Neural progenitor cell (in vitro differentiated cells): ENCODE measurements at places on chromosomes 5 and 9. TPM values are rescaled to one million over a fixed set of nuclear protein-coding genes. Genes with fewer than 3 reads are reported as not detected.

The GFRA3 gene
- not detected in 2 replicates for total RNA-seq

The CRB2 gene
- 18.5 and 70.7 TPM in 2 replicates for total RNA-seq

The IFT74 gene
- 51.5 and 81.2 TPM in 2 replicates for total RNA-seq

The RFK gene
- total RNA-seq: 18.7 and 24.7 TPM in 2 replicates

The LRSAM1 gene
- total RNA-seq: 6.7 and 14.2 TPM in 2 replicates

The NSD1 gene
- 61.3 and 114 TPM in 2 replicates for total RNA-seq

The TMEM215 gene
- total RNA-seq: not detected in 2 replicates

The NDUFS4 gene
- 133 and 183 TPM in 2 replicates for total RNA-seq

The TOR1A gene
- 39.6 and 42.4 TPM in 2 replicates for total RNA-seq

The MYOT gene
- not detected in 2 replicates for total RNA-seq

The FOXD4L3 gene
- not detected in 2 replicates for total RNA-seq

The ELAVL2 gene
- total RNA-seq: 17.1 and 21.1 TPM in 2 replicates

The PKD2L2 gene
- not detected in 2 replicates for total RNA-seq

The LHX3 gene
- total RNA-seq: not detected in 2 replicates

The ISL1 gene
- not detected in 2 replicates for total RNA-seq

The CYSRT1 gene
- total RNA-seq: 0.56 TPM in 1 of 2 replicates, not detected in the other

The SH3PXD2B gene
- 27.3 and 46.3 TPM in 2 replicates for total RNA-seq

The PDE6A gene
- total RNA-seq: not detected in 2 replicates

The LMBRD2 gene
- 7.8 and 11.8 TPM in 2 replicates for total RNA-seq

The RMI1 gene
- 22.9 and 35.7 TPM in 2 replicates for total RNA-seq
